SK-N-SH (cell line): ENCODE measurements at places on chromosomes 12 and 14.
A peak's percentile ranks its signal among the peaks of the same experiment; 100 is the strongest.

GRCh38 chr12:10528174-10528953 is 22.7 kb downstream of the EIF2S3B start:
- no peak for DNase-seq

- no peak for DNase-seq
These were observed 149.0 kb upstream of the PWP1 start for GRCh38 chr12:107536613-107537012.

DNA sequence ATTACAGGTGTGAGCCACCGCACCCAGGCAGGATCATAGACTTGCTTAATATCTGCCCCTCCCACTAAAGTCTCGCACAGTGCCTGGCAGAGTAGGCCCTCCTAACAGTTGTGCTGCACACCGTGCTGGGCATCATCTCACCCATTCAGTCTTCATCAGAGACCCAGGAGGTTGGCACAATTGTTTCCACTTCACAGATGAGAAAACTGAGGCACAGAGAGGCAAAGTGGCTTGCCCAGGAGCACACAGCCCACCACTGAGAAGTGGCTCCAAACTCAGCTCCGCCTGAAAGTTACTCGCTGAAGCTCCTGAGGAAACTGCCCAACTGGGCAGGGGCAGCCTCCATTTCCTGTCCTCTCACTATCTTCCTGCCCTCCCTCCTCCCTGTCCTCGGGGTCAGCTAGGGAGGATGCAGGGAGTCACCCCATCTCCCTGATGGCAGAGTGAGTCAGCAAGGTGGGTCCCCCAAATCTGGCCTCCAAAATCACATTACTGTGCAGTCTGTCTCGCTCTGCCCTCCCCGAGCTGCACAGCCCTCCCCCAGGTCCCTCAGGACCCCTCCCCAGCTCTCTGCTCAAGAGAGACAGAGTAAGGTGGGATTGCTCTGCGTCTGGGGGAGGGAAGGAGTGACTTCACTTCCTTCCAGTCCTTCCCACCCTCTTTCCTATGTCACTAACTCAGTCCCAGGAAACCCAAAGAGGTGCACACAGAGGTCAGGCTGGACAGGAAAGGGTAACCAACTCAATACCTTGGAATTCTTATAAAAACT is 5.7 kb downstream of the SLC8B1 start:
- DNase-seq, result no peak

DNA sequence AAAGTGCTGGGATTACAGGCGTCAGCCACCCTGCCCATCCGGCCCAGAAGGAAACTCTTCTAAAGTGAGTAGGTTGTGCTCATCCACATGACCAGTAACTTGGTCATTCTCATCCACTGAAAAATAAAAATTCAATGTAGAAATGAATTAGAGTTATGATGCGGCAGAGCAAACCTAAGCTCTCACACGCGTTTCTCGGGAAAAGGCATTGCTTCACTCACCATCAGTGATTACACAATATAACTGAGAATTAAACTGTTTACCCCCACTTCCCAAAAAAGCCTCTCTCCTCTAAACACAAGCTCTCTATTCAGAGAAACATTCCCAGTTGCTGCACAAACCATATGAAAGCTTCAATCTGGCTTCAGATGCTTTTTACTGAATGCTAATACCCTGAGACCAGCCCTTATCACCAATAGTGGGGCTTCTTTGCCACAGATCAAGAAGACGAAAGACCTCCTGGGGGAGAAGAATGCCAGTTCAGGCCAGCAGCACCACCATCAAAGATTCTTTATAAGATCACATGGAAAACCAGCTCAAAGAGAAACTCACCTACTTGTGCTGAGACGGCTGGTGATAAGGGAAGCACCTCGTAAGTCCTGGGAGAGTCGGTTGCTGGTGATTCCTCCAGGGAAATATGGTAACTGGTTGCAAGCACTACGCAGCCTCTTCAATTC is 121.5 kb upstream of the SFSWAP start:
- no peak for DNase-seq

DNA sequence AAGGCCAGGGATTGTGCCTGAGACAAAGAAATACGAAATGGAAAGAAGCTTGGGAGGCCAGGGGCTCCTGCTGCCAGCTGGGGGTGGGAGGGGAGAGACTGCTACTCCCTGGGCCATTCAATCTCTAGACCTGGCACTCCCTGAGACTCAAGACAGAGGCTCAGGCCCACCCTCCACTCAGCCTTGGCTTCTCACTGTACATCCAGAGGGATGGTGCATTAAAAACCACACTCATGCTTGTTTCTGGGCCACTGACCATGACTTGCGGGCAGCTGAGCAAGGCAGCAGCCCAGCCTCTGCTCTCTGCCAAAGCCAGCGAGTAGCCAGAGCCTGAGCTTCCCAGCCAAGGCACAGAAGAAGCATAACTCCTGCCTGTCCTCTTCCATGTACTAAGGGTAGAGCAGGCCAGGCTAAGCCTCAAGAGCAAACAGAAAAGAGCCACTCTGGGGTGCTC is 41.5 kb downstream of the PITPNM2 start:
- DNase-seq, result no peak

- DNase-seq, result no peak
These were observed 84.6 kb downstream of the ESR2 start for GRCh38 chr14:64209444-64210131.

DNA sequence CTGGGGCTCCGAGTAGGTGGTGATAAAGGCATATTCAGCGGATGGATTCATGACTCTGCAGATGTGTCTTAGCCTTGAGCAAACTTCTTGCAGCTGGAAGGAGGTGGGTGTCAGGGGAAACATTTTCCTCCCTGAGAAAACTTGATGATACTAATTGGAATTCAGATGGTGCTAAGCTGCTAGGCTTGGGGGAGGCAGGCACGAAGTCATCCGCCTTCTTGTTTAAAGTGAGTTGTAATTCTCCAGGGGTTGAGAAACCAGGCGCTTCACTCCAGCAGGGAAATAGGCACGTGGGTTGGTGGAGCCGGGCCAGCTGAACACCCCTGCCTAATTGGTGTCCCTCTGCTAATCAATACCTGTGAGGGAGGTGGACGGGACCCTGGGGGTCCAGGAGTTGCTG is 48.9 kb upstream of the FAM181A start:
- no peak for DNase-seq

- no peak for DNase-seq
These were observed 53.4 kb downstream of the METTL25 start for GRCh38 chr12:82411546-82412230.

DNA sequence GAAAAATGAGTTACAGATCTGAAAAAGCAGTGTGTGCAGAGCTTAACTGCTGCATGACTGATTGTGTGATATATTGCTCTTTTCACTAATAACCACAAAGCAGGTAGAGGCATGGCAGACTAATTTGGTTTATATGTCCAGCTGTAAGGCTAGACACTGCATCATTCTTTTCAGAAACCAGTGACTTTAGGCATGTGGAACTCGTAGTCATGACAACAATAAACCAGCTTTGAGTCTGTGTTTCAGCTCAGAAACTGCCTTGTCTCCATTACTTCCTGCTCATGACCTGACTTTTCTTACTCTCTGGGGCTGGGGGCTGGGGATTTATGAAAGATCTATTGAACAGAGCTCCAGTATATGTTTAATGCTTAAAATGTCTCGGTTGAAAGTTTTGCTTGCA is 146.8 kb upstream of the LRIG3 start:
- DNase-seq, result peak; percentile 28

DNA sequence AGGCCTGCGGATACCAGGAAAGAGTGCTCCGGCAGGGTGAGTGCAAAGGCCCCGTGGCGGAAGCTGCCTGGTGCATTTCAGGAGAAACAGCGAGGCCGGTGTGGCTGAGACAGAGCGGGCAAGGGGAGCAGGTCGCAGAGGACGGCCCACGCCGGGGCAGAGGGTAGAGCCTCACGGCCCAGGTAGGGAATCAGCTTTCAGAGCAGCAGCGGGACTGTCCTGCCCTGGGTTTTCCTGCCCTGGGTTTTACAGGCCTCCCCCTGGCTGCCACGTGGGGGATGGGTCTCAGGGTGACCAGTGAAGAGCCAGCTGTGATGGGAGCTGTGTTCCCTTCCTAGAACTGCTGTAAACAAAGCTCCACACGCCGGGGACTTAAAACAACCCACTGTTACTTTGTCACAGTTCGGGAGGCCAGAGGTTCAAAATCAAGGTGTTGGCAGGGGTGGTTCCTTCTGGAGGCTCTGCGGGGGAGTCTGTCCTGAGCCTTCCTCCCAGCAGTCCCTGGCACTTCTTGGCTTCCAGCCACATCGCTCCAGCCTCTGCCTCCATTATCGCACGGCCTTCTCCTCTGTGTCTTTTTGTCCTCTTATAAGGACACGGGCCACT is 10.4 kb downstream of the NCOR2 start:
- peak; percentile 69 for DNase-seq
